ENCODE measurements at places on chromosomes 6 and 20. TPM values are rescaled to one million over a fixed set of nuclear protein-coding genes. Genes with fewer than 3 reads are reported as not detected.

Gene HLA-DMB
- 8.1 TPM for total RNA-seq

Gene OR2J3
- total RNA-seq: not detected

Gene PRSS16
- total RNA-seq: 1.1 TPM

Gene NOTCH4
- total RNA-seq: 0.20 TPM

Gene MAPK13
- 29.9 TPM for total RNA-seq

Gene IRAK1BP1
- total RNA-seq: 2.8 TPM

Gene HSPA1L
- total RNA-seq: 3.5 TPM

Gene MAP7
- total RNA-seq: 2.1 TPM

Gene GPR6
- total RNA-seq: not detected

Gene NINL
- 2.3 TPM for total RNA-seq

Gene GABRR1
- total RNA-seq: not detected

Gene TSPYL1
- total RNA-seq: 39.4 TPM

Gene TBX18
- total RNA-seq: not detected

Gene TTI1
- total RNA-seq: 30.2 TPM

Gene FRK
- 0.02 TPM for total RNA-seq

All from activated CD4-positive, alpha-beta T cell treated with anti-CD3 and anti-CD28 coated beads, Interleukin-2, amount 10 ng/mL, durations not matched to agents 7 days and 5 days (primary cell).